Lung microvascular endothelial cell (primary cell): ENCODE measurements at places on chromosomes 12 and 14. TPM values are rescaled to one million over a fixed set of nuclear protein-coding genes. Genes with fewer than 3 reads are reported as not detected.

Gene CRIP2
- total RNA-seq = 130 and 152 TPM in 2 replicates

Gene KRT75
- total RNA-seq = not detected in 2 replicates

GRCh38 chr12:124452576-124453331, 114.7 kb downstream of the NCOR2 start:
- DNase-seq = no peak

DNA sequence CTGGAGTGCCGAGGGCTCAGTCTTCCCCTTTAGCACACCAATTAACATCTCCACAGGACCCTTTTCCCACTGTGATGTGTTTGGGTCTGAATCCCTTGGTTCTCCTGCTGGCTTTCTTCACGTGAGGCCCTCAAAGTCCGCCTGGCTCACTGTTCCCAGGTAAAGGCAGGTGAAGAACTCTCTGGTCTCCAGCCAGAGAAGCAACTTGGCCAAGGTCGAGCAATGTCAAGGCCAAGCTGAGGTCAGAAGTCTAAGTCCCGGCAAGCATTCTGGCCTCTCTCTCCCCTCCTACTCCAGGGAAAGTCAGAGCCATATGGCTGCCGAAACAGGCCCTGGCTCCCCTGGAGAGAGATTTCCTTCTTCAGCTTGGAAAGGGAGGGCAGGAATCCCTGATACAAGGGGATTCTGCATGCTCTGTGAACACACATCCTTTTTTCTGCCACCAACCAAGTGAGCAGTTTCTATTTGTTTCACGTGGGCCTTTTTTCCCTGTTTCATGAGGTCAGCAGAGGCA, 61.4 kb upstream of the ESRRB start:
- DNase-seq = no peak

- DNase-seq = peak; percentile 6
These were observed 856 bp upstream of the EIF4B start for GRCh38 chr12:53005215-53005985.

GRCh38 chr12:4891866-4892265, 17.8 kb upstream of the KCNA1 start:
- no peak for DNase-seq

DNA sequence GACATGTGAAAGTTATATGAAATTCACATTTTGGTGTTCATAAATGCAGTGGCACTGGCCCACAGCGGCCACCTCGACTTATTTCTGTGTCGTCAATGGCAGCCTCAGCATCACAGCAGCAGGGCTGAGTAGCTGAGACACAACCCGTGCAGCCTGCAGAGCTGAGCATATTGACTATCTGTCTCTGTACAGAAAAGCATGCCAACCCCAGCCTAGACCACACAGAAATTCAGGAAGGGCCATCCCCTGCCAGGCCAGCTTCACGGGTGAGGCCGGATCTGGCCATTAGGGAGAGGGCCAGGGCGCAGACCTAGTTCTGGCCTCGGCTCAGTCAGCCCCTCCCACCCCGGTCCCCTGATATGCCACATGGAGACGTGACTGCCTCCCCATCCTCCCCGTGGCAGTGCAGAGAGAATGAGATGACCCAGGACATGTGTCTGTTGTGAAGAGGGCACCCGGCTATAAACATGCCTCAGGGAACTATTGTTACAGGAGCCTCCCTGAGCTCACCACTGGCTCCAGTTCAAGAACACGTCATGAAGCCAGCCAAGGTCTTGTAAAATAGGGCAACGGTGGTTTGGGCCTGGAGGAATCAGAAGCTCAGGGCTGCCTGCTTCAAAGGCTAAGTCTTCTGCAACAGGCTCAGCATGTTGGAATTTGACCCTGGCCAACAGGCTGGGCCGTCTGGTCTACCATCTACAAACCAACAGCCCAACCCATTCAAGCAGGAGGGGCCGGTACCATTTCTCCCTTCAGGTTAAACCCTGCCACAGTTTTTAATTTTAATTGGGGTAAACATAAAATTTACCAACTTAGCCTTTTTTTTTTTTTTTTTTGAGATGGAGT, 25.5 kb downstream of the SCARB1 start:
- peak; percentile 95 for DNase-seq

GRCh38 chr14:100074431-100075100, 9.3 kb downstream of the EVL start:
- DNase-seq = no peak

Gene APOF
- total RNA-seq = not detected in 2 replicates

GRCh38 chr14:103362780-103363179, 22.4 kb upstream of the MARK3 start:
- DNase-seq = no peak

- DNase-seq = no peak
These were observed 29.5 kb upstream of the APOLD1 start for GRCh38 chr12:12755923-12756322.

Gene ESPL1
- total RNA-seq = 0.99 and 3.7 TPM in 2 replicates

- peak; percentile 29 for DNase-seq
These were observed 360.4 kb downstream of the PCNX1 start for GRCh38 chr14:71267691-71268090.

- DNase-seq = peak; percentile 87
These were observed at the start of gene BCL2L2 for GRCh38 chr14:23306412-23307145. TSS of gene BCL2L2 (plus strand) at chr14:23306833. CDS start at chr14:23307768, 935 bp downstream.
